ENCODE measurements at places on chromosomes 2 and 18.
A peak's percentile ranks its signal among the peaks of the same experiment; 100 is the strongest.

DNA sequence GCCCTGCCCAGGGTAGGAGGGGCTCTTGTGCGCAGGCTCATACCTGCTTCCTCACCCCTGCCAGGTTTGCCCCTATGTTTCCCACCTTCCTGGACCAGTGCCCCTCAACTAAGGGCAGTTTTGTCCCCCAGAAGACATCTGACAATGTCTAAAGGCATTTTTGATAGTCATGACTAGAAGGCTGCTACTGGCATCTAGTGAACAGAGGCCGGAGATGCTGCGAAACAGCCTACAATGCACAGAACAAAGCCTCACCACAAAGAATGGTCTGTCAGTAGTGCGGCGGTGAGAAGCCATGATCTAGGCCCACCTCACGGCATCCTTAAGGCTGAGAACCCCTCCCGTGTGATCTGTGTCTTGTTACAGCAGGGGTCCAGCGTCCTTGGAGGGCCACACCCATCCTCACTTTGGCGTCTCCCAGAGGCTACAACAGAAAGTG, 96.0 kb downstream of the TMEM17 start:
- DNase-seq: no peak

DNA sequence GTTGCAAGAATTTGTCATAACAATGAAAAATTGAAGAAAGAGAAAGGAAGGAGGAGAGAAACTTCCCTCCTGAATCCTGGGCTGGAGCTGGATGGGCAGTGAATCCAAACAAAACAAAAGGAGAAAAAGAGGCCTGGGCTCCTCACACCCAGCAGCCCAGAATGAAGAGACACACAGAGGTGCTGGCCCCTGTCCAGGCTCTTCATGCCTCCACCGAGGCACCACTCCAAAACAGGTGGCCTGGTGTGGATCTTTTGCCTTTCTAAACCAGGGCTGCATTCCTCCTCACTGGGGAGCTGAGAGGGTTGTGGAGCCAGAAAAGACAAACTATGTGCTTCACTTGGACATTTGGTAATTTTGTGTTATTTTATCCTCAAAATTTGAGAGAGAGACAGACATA, 76.0 kb downstream of the FAM124B start:
- DNase-seq: no peak

GRCh38 chr18:23077493-23078256, 57.6 kb upstream of the CABLES1 start:
- peak; percentile 59 for DNase-seq

GRCh38 chr2:170798996-170799395, 17.7 kb upstream of the GAD1 start:
- no peak for DNase-seq

GRCh38 chr2:7530001-7530400, 612.8 kb downstream of the RNF144A start:
- no peak for DNase-seq

- DNase-seq: no peak
Observed at GRCh38 chr2:215437614-215438013, 1.7 kb upstream of the FN1 start.

DNA sequence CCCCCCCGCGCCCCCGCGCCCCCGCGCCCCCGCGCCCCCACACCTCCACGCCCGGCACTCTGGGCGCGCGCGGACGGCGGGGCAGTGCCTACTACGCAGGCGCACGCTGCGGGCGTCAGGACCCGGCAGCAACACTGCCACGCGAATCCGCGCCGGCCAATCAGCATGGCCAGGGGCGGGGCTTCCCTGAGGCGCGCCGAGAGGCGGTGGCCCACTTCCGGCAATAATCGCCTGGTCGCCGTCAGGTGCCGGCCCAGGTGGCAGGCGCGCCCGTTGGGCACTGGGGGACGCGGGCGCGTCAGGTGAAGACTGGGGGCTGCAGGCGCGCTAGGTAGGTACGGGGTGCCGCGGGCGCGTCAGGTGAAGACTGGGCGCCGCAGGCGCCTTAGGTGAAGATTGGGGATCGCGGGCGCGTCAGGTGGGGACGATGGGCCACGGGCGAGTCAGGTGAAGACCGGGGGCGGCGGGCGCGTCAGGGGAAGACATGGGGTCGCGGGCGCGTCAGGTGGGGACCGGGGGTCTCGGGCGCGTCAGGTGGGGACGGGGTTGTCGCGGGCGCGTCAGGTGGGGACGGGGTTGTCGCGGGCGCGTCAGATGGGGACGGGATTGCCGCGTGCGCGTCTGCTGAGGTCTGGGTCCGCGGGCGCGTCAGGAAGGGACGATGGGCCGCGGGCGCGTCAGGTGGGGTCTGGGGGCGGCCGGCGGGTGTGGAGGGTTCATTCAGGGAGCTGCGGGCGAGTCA, 219.1 kb downstream of the RTP5 start:
- peak; percentile 83 for DNase-seq

DNA sequence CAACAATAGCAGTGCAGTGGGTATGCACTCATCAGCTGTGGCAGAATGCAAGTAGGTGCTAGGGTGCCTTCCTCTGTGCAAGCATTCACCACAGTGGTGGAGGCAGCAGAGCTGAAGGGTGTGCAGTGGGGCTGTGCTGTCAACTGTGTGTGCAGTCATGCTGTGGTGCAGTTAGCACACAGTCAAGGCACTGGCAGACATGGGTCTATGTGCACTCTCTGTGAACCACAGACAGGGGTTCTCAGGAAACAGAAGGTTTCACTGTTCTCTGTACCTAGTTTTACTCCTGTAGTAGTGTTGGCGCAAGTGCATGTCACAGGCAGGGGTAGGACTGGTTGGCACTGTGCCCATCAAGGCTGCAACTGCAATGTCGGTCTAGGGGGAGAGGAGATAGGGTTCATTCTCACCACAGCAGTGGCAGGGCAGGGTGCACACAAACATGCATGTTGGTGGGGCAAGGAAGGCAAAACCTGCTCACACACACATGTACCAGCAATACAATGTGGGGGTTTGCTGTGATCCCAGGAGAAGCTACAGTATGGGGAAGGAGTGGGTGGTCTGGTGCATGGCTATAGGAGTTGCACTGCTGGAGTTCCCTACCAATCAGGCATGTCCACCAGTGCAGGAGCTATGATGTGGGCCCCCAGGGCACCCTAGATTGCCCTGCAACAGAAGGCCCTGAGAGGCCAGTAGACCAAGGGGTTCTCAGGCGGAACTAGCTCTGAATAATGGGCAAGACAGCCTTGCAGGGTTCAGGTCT, 242.7 kb upstream of the DDX18 start:
- DNase-seq: no peak
